ENCODE measurements at places on chromosomes 2 and 18.

- no peak for DNase-seq
Observed at GRCh38 chr2:234328444-234328990, 168.4 kb downstream of the ARL4C start.

DNA sequence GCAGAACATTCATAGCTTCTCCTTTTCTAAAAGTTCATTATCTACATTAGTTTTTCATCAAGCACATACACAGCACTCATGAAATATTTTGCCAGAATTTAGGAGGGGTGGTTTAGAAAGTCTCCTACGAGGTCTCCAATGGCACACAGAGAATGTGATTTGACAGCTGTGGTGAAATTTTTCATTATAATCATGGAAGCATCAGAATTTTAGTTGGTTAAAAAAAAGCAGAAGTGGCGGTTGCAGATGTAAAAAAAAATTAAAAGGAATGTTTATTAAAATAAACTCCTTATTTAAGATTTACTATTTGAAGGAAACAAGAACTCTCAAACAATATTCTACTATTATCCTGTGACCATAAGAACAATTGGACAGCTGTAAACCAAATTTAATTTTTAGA, 10.8 kb upstream of the RHBDD1 start:
- DNase-seq: no peak

DNA sequence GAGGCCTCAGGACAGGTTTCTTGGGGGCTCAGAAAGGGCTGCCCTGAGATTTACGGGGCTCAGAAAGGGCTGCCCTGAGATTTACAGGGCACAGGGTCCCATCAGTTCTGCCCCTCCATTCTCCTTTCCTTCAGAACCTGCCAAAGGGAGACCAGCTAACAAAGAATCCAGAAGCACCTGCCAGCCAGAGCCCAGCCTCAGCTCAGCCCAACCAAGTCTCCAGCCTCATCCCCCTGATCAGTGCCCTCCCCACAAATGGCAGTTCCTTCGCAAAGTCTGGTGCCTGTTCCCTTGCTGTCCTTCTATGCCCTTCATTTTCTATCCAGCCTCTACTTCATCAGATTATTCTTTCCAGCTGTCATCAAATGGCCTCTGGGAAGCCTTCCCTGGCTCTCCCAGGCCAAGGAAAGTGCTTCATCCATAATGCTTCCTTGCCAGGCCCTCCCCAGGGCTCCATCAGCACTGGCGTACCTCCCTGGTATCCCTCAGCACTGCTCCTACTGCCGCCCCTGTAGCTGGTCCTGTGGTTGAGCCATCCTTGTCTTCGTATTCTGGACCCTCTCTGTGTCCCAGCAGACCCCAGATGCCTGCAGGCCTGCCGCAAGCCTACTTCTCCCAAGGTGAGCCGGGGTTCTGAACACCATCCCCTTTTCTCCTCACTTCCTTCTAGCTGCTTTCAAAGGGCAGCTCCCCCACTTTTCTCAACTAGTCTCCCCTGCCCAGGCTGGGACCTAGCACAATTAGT, 96.2 kb upstream of the EPAS1 start:
- no peak for DNase-seq

GRCh38 chr18:58454406-58455061, 174.4 kb downstream of the ALPK2 start:
- no peak for DNase-seq

DNA sequence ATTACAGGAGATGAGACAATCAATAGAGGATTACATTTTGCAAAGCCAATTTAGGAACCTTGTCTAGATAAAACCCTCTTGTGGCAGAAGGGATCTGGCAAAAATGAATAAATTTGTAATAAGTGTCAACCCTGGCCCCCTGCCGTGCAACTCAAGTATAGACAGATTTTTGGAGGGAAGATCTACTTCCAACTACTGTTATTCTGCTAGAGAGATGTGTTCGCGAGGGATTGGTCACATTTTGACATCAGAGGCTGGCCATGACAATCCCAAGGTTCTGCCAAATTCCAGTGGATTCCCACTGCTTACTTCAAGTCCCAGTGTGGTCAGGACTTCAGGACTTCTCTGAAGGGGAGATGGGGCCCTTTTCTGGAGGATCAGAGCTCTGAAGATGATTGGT, 192.6 kb downstream of the SH3RF3 start:
- no peak for DNase-seq

DNA sequence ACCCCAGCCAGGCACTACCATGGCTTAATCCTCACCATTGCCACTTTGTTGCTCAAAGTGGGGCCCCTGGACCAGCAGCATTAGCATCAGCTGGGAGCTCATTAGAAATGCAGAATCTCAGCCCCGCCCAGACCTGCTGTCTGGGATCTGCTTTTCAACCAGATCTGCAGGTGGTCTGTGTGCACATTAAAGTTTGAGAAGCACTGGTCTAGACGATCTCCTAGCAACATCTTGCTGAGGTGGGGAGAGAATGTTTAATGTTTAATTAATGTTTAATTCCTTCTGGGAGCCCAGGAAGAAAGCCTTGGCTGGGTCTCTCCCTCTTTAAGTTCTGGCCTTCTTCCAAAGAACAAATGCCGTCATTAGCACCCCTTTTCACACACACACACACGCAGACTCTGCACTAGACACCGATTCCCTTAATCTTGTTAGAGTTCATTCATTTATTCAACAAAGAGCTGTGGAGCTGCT, 53.7 kb downstream of the EDAR start:
- no peak for DNase-seq

DNA sequence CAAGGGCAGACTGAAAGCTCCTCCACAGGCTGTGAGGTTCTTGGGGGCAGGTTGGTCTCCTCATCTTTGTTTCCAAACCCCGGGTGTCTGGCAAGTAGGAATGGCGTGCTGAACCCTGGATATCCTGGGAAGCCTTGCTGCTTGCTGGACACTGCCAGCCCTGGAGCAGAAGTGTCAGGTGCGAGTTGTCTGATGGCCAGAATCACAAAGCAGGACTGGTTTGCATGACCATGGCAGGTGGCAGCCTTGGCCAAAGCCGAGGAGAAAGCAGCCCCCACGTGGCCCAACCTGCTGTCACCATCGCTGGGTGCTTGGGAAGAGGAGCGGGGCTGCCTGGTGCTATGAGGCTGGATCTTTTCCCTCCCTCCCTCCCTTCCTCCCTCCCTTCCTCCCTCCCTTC, 309.5 kb upstream of the HS6ST1 start:
- DNase-seq: no peak

- DNase-seq: no peak
Observed at GRCh38 chr18:31243740-31244512, 74.0 kb upstream of the DSG1 start.

GRCh38 chr18:70998490-70998889, 709.6 kb downstream of the SOCS6 start:
- DNase-seq: no peak

GRCh38 chr2:72082021-72082601, 65.6 kb downstream of the CYP26B1 start:
- DNase-seq: no peak

GRCh38 chr2:142306131-142306530, 175.3 kb upstream of the LRP1B start:
- no peak for DNase-seq

- no peak for DNase-seq
Observed at GRCh38 chr2:151945186-151945585, 117.0 kb upstream of the ARL5A start.

GRCh38 chr18:11368020-11368419, 218.7 kb upstream of the PIEZO2 start:
- DNase-seq: no peak

DNA sequence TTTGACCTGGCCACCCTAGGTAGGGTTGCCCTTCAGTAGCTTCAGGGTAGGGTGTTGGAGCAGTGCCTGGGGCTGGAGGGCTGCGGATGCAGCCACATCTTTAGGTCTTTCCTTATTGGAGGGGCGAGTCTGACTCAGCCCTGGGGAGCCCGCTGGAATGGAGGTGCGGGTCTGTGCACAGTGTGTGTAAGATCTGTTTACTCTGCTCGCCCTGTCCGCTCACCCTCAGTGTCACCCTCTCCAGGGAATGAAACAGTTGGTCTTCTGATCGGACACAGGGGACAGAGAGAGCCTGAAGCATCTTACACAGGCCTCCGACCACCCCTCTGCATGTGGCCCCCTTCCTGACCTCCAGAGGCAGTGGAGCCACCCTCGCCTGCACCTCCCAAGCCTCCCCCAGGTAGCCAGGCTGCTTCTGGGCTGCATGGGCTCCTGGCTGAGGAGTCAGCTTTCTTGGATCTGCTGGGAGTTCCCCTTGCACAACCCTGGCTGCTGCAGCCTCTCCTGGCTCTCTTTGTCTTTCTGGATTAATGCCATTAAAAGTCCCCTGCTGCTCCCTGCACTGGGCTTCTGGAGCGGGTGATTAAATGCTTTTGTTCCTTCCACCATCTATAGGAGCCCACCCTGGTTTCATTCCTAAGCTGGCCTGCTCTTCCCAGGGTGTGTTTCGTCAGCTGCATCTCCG, 82.6 kb downstream of the ASB1 start:
- no peak for DNase-seq

GRCh38 chr2:72572501-72572900, 253.3 kb downstream of the EXOC6B start:
- DNase-seq: no peak

DNA sequence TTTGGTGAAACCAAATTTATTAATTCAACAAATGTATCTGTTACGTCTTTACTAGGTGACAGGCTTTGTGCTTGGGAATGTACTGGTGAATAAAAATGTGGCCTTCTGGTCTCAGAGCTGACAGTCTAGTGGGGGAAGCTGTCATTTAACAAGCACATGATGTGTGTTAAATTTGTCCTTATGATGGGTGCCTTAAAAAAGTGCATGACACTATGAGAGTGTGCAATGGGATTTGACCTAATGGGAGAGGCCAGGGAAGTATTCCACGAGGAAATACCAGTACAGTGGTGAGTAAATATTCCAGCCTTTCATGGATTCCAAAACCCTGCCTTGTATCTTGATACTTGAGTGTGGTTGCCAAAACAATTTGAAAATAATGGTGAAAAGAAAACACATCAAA, 308.9 kb downstream of the PLCL1 start:
- no peak for DNase-seq

- no peak for DNase-seq
Observed at GRCh38 chr18:39564716-39565115, 1999.1 kb upstream of the CELF4 start.

DNA sequence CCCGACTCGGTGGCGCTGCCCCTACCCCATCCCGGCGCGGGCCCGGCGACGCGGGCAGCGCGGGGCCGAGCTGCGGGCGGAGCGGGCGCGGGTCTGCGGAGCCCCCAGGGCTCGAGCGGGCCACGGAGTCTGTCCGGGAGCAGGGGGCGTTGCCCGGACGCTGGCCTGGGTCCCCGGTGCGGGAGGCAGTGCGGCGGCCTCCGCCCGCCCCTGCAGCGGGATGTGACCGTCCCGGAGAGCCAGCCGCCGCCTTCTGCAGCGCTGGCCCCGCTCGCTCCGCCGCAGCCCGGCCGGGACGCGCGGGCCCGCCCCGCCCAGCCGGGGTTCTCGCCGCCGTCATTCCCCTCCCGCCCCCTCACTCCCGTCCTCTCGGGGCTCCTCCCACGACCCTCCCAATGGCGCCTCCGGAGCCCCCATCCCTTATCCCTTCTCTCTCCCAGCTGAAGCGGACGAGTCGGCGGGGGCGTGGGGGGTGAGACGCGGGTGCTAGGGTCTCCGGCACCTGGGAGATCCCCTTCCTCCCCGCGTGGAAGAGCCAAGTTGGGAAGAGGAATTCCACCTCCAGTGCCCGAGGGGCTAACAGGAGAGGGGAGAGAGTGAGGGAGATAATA, at the start of gene FNDC4:
Gene FNDC4 (minus strand): TSS at position 257 of the 611 bp plus-strand sequence. CDS start 521 bp downstream, outside the sequence.
- DNase-seq: no peak

DNA sequence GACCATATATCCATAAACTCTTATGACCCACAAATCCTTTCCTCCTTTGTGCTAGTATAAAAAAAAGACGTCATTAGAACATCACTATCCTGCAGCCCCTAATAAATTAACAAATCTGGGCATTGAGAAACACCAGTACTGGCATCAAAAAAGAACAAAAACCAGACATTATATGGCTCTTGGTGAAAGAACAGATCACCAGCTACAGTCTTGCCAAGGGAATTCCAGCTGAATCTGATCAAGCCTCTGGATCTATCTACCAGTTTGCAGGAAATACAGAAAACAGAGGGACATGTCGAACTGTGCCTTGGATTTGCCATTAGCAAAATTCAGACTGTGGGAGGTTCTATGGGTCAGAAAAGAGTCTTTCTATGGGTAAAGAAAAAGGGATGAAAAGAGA, 93.7 kb upstream of the DDX18 start:
- DNase-seq: no peak

GRCh38 chr2:200341376-200341775, 34.9 kb downstream of the SPATS2L start:
- no peak for DNase-seq

DNA sequence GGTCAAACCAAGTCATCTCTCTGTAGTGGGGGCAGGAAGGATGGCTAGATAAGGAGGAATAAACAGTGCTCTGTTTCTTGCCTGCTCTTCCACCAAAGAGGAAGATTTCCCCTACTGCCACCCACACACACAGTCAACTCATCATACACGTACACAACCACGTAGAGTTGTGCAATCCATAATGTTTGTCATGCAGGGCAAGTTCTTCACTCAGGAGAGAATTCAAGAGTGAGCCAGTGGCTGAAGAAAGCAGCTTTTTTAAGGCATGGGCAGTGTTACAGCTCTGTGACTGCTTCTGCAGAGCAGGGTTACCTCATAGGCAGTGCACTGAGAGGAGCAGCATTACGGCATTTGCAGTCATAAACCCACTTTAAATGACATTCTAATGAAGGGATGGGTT, 283.0 kb downstream of the RND3 start:
- DNase-seq: no peak

GRCh38 chr18:52936931-52937330, 596.9 kb downstream of the DCC start:
- DNase-seq: no peak

- no peak for DNase-seq
Observed at GRCh38 chr2:152452256-152452973, 117.4 kb downstream of the FMNL2 start.

GRCh38 chr2:102025583-102026267, 34.0 kb downstream of the IL1R2 start:
- DNase-seq: no peak

DNA sequence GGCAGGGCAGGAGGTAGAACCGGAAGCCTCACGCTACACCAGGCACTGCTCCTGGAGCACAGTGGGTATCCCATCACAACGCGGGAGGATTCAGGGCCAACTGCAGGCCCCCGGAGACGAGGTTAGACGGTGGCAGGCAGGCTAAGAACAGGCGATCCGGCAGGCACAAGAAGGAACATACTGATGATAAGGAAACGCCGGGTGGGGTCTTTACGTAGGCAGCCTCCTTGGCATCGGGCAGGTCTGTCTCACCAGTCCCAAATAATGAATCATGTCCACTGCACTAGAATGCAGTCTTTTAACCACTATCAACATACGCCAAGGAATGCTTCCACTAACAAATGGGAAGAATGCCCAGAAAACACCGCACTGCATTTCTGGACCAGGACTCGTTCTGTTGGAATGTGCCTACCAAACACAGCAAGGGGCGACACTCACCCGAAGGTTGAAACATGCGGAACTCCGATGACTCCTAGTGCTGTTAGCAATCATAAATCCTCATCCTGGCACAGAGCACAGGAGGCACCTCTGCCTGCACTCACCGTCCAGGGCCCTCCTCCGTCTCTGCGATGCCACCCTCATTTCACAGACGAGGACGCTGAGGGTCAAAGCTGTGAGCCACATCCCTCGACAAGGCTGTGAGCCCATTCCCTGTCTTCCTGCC, 35.2 kb downstream of the ZNF516 start:
- DNase-seq: no peak

Measured in stimulated activated CD8-positive, alpha-beta memory T cell treated with anti-CD3 and anti-CD28 coated beads, Interleukin-4, amount 100 ng/mL, for 1 hour (primary cell).